ENCODE measurements at places on chromosomes 16 and 17.

- DNase-seq = peak; percentile 63
Observed at GRCh38 chr17:78645421-78646295, 68.5 kb upstream of the DNAH17 start.

GRCh38 chr16:71916397-71916920, 21.1 kb downstream of the IST1 start:
- DNase-seq = no peak

DNA sequence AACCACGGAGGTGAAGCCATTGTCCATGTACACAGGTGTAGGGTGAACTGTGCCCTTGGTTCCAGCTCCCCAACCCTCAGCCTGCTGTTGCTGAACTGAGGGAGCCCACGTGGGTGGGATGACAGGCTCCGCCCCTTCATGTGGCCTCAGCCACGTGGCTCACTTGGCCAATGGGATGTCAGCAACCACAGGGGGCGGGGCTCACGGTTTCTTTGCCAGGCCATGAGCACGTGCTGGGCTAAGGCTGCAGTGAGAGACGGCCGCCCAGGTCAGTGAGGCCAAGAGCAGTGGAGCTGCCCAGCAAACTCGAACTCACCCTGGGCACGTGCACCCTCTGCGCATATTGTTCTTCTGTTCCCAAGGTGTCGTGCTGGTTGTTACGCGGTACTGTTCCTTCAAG, 282.6 kb downstream of the IRF8 start:
- DNase-seq = no peak

DNA sequence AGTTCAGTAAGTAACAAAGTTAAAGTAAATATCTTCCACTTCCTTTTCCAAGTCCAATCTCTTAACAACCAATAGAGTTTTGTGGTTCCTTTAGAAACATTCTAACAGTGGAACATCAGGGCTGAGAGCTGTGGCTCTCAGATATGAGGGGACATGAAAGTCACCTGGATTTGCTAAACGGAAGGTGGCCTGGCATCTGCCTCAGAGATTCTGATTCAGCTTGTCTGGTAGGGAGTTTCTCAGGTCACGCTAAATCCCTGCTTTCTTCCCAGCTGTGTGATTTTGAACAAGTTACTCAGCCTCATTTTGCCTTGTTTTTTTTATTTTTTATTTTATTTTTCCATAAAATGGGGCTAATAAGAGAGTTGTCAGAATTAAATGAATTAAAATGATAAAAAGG, 411.0 kb upstream of the CDH11 start:
- no peak for DNase-seq

DNA sequence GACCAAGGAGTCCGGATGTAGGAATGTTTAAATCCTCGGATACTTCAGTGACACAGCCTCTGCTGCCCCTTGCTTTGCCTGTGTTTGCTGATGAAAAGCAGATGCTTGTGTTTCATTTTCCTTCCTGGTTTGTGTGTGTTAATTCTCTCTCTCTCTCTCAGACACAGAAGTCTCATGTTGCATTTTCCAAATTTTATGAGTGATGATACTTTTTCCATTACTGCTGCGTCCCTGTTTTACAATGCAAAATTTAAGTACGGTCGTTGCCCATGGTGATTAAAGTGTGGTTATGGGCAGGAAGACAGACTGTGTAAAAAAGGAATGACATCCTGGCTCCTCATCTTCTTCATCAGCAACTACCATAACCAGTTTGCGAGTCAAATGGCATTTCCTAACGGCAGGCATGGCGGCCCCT, 5.7 kb downstream of the RMI2 start:
- no peak for DNase-seq

DNA sequence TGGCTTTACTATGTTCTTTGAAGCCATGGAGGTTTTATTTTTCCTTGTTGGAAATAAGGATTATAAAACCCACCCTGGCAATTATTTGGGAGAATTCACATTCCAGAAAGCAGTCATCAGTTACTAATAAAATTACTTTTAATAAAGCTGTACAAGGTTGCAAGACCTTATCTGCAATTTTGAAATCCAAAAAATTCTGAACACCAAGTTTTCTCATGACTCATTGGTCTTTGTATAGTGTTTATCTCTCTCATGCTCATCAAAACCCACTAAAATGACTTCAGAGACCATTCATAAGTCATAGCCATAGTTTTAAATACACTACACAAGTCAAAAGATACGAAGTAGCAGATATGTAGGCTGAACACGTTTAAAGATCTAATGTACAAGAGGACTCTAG, 6.0 kb upstream of the KRT38 start:
- DNase-seq = no peak

DNA sequence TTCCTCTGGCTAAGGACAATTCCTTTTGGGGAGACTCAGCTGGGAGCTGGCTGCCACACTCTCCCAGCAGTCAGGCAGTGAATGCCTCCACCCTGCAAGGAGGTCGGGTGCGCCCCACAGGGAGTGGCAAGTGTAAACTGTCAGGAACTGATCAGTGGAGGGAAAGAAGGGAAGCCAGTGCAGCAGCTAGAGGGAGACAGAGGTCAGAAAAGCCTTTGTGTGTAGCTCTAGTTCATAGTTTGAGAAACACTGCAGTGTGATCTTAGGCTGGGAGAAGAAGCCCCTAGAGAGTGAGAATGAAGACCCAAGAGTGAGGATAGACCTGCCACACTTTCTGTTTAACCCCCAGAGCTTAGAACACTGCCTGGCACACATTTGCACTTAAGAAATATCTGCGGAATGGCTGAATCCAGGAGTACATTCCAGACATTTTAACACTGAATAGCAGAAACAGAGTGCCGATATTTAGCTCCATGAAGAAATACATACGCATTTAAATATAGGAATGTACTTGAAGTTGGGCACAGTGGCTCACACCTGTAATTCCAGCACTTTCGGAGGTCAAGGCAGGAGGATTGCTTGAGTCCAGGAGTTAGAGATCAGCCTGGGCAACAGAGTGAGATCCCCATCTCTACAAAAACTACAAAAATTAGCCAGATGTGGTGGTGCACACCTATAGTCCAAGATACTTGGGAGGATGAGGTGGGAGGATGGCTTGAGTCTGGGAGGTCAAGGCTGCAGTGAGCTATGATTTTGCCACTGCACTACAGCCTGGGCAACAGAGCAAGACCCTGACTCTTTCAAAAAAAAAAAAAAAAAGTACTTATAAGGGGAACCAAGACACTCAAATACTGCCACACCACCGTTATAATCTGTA, 11.1 kb upstream of the SLC5A11 start:
- no peak for DNase-seq

GRCh38 chr17:63267846-63268245, 178.3 kb downstream of the CYB561 start:
- no peak for DNase-seq

GRCh38 chr17:5526821-5527598, 40.6 kb downstream of the MIS12 start:
- peak; percentile 85 for DNase-seq

GRCh38 chr16:57070424-57070823, 22.0 kb upstream of the CPNE2 start:
- DNase-seq = no peak

DNA sequence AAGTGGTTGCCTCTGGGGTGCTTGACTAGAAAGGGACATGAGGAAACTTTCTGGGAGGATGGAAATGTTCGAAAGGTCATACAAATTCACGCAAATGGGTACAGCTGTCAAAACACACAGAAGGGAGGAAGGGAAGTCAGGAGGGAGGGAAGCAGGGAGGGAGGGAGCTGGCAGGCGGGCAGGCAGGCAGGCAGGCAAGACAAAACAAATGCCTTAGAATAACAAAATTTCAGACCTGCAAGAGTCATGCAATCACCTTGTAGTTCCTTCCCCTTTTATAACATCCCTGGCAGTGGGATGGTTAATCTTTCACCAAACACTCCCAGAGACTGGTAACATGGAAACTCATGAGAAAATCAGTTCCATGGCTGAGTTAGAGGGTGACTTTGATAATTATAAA, 189.2 kb downstream of the STX8 start:
- DNase-seq = no peak

GRCh38 chr16:76755496-76755895, 435.5 kb upstream of the MON1B start:
- DNase-seq = no peak
